ENCODE measurements at places on chromosomes 7 and 10.
A peak's percentile ranks its signal among the peaks of the same experiment; 100 is the strongest.

DNA sequence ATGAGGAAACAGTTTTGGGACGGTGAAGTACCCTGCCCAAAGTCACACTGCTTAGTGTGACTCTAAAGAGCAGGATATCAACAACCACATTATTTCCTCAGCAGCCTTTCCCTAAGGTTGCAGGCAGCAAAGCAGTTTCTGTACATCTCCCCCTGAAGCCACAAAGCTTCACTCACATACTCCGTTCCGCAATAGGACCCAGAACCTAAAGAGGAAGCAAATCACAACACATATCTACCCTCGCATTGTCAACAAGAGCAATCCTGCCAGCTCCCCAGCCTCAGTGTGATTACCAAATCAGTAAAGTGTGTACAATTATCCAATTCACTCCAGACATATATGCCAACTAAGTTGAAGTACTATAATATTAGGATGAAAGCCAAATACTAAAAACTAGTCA lies 30.8 kb downstream of the VAX1 start:
- no peak for DNase-seq

DNA sequence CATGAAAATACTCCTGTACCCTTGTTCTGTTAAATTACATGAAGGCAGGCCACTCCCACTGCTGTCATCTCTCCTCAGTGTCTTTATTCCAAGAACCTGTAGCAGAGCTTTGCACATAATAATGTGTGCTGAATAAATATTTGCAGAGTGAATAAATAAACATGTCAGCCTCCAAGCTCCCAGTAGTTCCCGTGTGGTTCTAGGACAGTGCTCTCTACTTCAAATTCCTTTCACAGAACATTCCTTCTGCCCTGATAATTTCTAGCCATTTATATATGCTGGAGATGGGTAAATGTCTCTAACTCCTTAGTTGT lies 20.3 kb upstream of the HYAL4 start:
- no peak for DNase-seq

DNA sequence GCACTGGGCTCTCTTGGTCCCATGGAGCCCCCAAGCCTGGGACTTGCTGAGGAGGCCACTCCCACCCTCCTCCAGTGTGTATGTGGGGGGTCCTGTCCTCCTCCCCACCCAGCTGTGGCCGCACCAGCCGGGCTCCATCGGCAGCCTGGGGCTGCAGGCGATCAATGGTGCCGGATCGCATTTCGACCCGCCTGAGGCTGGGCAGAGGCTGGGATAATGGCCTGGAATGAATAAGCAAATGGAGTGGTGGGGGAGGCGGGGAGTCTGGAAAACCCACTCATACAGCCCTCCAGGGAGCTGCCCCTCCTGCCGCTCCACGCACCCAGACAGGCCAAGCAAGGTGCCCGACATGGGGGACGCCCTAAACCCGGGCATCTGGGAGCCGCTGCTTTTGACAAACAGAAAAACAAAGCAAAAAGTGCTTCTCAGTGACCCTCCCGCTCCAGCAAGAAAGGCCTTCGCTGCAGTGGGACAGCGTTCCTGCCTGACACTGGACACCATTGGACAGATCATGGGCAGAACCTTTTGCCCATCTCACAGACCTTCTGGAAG lies 160.5 kb downstream of the NRF1 start:
- no peak for DNase-seq

DNA sequence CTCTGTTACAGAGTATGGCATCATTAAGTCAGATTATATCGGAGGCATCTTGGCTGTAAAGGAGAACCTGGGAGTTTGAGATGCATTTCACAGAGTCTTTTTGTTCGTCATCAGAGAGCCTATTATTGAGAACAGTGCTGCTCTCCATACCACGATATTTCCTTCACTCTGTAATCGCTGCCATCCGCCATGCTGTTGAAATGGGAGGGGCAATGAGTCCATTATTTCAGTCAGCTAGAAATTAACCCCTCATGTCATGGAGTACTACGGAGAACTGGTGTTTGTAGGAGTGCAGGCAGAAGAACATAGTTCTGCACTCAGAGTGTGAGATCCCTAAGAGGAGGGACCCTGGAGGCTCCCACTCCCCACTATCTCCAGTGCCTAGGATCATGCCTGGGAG lies 59.2 kb downstream of the SLC16A12 start:
- DNase-seq = no peak

DNA sequence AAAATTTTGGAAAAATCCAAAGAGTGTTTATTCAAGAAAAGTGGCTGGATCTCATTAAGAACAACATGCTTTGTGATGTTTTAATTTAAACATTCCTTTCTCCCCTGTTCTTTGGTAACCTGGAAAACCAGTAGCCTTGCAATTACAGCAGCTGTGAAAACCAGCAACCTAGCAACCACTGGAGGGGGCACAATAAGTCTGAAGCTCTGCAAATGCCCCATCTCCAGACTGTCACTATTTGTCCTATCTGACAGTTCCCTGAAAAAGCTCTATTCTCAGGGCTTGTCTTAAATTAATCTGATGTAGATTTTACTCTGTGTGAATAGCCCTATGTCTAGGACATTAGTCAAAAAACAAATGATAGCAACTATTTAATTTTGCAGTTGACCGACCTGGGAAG lies 137.6 kb upstream of the THSD7A start:
- DNase-seq = no peak

- DNase-seq = no peak
Measured at GRCh38 chr10:125093974-125094705, 66.2 kb downstream of the CTBP2 start.

GRCh38 chr7:31455844-31456243 lies 58.0 kb upstream of the ITPRID1 start:
- DNase-seq = no peak

DNA sequence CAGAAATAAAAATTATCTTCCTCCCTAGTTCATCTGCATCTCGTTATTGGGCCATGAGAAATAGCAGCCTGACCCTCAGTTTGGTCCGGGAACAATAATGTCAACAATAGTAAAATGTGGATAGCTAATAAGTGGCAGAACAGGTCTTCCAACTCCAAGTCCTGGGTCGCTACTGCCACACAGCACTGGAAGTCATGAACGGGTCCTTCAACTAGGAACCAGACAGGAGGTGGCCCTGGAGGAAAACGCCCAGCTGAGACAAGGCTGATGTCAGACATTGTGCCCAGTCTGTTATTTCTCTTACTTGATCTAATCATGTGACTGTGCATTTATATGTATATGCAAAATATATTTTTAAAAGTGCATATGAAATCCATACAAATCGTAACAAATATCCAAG lies 51.8 kb downstream of the PYROXD2 start:
- no peak for DNase-seq

DNA sequence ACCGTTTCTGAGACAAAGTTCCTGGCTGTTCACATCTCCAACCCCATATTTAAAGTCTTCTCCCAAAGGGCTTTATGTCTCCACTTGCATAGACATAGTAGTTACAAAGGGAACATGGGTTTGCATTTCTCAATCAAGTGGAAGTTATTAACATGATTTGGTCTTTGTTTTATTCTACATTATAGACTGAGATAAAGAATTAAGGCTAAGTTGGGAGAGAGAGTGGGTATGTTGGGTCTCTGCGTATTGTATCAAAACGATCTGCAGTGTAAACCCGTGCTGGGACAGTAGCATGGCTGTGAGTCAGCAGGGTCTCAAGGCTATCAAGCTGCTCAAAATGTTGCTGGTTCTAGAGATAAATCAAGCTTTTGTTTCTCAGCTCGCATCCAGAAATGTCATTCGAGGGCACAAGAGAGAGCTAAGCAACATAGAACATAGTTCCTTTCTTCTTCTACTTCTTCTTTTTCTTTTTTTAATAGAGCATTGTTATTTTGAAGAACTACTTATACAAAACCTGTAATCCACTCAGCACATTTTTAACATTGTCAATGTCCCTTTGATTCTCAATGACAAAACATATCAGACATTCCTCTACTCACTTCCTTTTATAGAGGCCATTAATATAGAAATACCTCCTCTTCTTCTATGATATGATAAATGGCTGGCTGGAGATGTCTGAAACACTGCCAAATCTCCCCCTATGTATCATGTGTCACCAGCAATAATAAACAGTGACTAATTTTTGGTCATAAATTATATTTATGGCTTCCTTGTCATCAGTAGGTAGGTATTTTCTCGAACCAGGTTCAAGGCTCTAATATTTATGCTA lies 34.5 kb upstream of the RHOBTB1 start:
- no peak for DNase-seq

DNA sequence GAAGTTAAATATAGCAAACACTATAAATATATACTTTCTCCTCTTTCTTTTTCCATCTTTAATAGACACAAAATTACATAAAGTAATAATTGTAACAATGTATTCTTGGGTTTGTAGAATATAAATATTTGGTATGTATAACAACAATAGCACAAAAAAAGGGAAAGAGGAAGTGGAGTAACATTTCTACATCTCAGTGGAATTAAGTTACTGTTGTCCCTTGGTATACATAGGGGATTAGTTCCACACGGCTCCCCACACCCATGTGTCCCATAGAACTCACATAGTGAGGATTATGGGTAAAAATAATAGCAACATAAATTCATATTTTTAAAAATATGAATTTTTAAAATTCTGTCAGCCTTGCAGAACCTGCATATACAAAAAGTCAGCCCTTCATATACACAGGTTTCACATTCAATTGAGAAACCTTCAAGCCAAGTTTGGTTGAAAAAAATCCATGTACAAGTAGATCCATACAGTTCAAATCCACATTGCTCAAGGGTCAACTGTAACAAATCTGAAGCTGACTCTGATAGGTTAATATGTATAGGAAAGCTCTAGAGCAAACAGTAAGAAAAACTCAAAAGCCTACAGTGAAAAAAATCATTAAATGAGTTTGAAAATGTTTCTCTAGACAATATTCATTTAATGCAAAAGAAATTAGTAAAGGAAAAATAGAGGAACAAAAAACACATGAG lies 92.4 kb downstream of the HYCC1 start:
- no peak for DNase-seq

DNA sequence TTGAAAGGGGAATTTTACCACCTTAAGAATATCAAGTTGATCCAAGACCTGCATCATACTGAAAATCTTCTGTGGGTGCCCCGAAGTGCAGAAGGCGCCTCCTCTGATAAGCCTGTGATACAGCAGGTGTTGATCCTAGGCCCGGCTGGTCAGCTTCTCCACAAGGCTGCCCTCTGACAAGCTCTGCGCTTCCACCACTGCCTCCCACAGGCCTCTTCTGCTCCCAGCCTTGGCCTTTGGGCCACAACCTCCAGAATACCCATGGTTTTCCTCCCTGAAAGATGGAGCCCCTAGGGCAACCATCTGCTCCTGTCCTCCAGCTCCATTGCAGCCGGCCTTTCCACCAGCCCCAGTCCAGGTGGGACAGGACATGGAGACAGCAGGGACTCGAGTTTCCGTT lies 5.6 kb upstream of the OGDHL start:
- DNase-seq = no peak

DNA sequence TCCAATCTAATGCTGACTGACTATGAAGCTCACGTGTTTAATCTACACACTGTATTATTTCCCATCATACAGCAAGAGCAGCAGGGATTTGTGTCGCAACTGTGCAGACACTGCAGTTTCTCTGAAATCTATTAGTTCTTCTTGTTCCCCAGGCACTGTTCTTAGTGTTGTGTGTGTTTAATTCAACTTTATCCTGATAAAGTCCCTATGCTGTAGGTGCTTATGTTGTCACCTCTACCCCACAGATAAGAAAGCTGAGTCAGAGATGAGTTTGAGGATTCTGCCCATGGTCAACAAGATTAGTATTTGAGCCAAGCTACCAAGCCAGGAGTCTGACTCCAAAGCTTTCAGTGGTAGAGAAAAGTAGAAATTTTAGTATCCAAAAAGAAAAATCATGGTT lies 22.5 kb upstream of the EPHB6 start:
- no peak for DNase-seq

DNA sequence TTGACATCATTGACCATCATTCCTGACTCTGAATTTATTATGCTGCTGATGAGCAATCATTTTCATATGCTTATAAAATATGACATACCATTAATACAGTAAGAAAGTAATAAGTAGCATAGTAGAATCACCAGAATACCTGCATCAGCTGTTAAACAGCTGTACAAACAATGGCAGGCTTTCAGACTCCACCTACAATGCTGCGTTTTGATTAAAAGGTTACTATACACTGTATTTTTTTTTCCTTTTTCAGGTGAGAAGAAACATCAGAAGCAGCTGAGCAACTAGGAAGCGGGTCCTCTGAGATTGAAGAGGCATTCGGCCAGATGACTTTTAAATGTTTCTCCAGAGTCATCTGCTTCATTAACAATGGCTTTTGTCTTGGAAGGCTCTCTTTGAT lies 7.1 kb downstream of the ASNS start:
- no peak for DNase-seq

DNA sequence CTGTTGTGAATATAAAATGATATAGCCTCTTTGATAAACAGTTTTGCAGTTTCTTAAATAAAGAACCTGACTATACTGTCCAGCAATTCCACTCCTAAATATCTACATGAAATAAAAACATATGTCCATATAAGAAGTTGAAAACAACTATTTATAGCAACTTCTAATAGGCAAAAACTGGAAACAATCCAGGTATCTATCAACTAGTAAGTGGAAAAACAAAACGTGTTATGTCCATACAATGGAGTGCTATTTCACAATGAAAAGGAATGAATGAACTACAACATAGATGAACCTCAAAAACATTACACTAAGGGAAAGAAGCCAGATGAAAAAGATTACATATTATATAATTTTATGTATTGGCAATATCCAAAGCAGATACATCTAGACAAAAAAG lies 268.9 kb downstream of the CSTF2T start:
- DNase-seq = no peak

DNA sequence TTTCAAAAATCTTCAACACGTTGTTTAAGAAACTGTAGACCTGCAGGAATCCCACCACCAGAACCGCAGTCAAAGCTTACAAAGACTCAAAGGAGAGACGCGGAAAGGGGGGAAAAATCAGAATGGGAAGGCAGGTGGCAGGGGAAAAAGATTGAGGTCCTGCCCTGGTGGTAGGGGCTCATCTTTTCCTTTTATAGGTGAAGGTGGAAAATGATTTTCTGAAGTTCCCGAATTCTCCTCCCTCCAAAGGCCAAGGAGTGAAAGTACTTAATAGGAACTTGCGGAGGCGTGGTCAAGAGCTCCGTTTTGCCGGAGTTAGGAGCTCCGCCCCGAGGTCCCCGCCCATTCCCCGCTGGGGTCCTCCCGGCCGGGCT lies 724 bp downstream of the BBIP1 start:
- DNase-seq = peak; percentile 91

GRCh38 chr10:112429147-112429546 lies 17.6 kb downstream of the ZDHHC6 start:
- DNase-seq = no peak

- peak; percentile 65 for DNase-seq
Measured at GRCh38 chr7:99312316-99313203, 13.1 kb upstream of the ARPC1A start.
